ENCODE measurements at places on chromosomes 3 and 15. TPM values are rescaled to one million over a fixed set of nuclear protein-coding genes. Genes with fewer than 3 reads are reported as not detected.

DNA sequence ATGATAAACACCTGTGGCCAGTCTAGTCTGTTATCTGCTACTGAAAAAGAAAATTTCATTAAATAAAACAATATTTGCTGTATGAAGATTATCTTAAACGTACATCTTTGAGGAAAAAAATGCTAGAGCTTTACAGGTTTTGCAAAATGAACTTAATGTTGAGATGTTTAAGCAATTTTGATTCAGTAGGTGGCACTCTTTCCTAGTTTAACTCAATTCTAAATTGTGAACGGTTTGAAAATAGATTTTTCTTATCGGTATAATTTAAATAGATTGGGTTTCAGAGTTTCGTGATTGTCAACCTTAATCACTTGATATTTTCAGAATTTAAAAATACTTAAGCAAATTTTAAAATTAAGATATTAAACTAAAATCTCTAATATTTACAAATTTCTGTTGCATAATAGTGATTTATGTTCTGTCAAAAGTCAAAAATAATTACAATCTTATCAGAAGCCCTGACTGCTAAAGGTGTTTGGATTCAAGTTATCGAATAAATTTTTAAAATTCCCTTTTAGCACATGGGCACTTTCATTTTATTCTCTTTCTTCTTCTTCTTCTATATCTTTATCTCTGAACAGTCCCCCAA, 7.0 kb upstream of the RNF111 start:
- no peak for DNase-seq

GRCh38 chr3:16912400-16913263, 27.9 kb downstream of the PLCL2 start:
- no peak for DNase-seq

GRCh38 chr3:72664184-72664975, 183.9 kb downstream of the SHQ1 start:
- DNase-seq = no peak

The RTP1 gene
- total RNA-seq = not detected

DNA sequence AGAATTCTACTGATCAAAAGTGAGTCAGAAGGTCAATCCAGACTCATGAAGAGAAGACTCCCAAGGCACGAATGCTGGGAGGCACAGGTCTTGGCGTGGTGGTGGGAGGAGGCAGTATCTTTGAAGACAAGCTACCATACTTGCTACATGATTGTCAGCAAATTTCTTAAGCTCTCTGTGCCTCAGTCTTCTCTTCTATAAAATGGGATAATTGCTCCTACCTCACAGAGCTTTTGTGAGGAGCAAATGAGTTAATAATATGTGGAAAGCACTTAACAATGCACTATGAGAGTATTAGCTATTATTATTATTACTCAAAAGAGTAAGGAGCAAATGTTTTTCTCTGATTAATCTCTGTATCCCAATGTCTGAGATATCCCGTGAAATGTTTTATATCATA, 36.2 kb downstream of the EHD4 start:
- DNase-seq = no peak

- DNase-seq = no peak
These were observed 42.8 kb downstream of the GAP43 start for GRCh38 chr3:115666081-115666480.

DNA sequence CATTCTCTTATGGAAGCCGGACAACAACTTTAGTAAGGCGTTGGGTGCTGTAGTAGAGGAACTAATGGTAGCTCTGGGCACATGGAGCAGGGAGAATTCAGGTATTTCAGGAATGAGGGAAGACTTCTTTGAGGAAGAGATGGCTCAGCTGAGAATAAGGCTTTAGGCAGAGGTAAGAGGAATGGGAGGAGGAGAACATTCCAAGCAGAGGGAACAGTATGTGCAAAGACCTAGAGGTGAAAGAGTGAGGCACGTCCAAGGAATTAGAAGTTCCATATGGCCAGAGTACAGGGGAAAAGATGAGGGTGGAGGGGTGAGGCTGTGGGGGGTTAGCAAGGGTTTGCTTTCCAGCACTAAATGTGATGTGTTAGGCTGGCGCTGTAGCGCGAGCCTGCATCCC, 1.6 kb upstream of the SV2B start:
- no peak for DNase-seq

The ADCY5 gene
- not detected for total RNA-seq

All from activated CD4-positive, alpha-beta memory T cell treated with anti-CD3 and anti-CD28 coated beads, Interleukin-2, amount 10 ng/mL, durations not matched to agents 7 days and 5 days (primary cell).